ENCODE measurements at places on chromosomes 4 and X.

GRCh38 chrX:133897593-133898163 is 87.7 kb downstream of the GPC3 start:
- no peak for DNase-seq

DNA sequence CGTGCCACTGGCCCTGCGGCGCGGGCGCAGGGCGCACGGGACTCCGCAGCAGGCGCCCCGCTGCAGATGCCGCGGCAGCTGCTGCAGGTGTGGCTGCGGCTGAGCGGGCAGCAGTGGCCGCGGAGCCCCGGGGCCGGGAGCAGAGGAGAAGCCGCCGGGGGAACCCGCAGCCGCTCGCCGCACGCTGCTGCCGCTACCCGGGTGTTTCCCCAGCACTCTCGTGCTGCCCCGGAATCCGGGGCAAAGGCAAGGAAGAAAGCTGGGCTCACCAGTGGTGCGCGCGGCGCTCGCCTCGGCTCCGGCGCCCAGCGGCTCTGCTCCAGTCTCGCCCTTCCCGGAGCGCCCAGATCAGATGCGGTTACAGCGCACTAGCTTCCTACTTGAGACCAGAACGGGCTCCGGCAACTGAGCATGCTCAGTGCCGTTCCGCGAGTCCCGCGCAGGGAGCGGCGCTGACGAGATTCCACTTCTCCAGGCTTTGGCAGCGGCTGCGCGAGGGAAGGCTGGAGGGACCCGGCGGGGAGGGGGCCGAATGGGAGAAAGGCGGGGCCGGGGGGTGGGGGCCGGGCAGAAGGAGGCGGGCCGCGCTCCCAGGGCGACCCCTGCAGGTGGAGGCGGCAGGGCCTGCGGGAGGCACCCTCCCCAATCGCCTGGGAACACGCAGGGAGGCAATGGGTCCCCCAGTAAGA is at the start of gene APBB2:
TSS of gene APBB2 (minus strand) at position 407 of the 689 bp plus-strand sequence. CDS start 181,288 bp downstream, outside the sequence.
- DNase-seq, result peak; percentile 18

- no peak for DNase-seq
Measured at GRCh38 chrX:12789976-12790375, 1.2 kb upstream of the PRPS2 start.

GRCh38 chrX:111100191-111100590 is 4.2 kb downstream of the PAK3 start:
- DNase-seq, result peak; percentile 54

DNA sequence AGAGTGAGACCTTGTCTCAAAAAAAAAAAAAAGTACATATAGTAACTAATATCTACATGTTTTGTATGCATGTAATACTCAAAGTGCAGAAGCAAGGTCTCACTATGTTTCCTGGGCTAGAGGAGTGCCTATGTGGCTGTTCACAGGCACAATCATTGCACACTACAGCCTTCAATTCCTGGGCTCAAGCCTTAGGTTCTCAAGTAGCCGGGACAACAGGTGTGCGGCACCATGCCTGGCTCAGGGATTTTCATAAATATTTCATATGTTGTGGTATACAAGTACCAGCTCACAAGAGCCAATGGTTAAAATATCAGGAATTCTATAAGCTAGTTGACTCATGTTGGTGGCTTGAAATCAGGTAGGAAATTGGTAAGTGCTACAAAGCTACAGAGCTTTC is 94.8 kb downstream of the LARP7 start:
- no peak for DNase-seq

DNA sequence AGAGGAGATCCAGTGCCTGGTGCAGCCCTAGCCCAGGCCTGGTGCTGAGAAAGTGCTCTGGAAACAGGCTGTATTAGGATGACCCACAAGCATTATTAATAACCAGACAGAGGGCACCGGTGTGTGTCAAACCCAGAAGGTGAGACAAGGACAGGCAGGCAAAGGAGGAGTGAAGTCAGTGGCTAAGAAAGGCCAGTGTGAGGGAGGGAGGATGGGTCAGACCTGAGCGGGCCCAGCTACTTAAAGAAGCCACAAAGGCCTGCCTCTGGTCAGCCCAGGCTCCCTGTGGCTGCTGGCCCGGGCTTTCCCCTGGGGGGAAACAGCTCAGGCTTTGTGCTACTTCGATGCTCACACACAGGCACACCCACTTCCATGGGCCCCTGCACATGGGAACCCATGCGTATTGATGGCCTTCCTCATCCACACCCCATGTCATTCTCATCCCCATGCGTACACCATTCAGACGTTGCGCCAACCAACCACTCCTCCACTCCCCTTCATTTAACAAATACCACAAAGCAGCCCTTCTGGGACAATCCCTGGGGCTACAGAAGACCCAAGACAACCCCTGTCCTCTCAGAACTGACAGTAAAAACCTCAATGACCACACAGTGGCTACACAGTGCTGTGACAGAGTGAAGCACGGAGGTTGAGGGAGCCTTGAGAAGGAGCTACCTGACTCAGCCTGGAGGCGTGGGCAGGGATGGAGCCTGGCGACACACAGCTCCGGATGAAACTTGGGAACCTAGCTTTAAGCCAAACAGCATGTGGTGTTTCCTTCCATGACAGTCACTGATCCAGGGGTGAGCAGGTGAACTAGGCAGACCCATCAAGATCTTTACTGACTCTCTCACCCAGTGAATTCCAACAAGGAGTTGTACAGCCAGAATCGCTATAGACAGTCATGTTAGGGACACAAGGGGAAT is 24.9 kb upstream of the MTM1 start:
- no peak for DNase-seq

DNA sequence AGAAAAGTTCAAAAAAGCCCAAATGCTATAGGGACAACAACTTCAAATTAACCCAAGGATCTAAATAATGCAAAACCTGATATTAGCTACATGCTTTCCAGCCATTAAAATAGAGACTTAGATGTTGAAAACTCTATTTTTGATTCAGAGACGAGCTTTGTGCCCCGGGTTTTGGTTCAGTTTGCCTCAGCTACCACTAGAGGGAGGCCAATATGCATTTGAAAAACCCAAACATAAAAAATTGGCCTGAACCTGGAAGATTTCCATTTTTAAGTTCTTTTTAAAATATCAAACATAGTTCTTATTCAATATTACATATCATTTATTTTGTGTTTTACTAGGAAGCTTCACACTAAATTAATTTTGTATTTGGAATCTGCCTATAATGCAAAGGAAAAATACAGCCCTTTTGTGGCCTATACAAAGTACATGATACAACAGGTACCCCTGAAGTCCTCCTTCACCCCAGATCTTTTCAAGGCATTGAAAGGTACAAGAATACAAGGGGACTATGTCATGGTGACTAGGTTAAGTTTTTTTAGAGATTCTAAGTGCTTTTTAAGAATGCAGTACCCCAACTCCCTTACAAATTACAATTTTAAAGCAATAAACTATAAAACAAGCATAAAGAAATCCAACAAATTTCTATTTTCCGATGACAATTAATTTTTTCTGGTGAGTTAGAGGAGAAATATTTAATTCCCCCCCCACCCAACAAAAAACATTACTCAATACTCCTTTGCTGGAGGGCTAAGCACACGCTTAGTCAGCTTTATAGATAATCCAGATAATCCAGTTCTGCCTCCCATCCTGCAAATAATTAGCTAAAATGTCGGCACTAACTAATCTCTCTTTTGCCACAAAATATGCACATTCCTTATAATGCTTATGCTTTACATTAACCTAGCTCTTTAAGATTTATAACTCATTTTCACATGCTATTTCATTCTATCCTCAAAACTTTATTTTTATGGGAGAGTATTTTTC is 97.7 kb upstream of the PTPN13 start:
- DNase-seq, result peak; percentile 31

GRCh38 chrX:10450229-10450958 is 170.0 kb downstream of the MID1 start:
- DNase-seq, result no peak

GRCh38 chrX:130714135-130714534 is 188.9 kb downstream of the ENOX2 start:
- DNase-seq, result no peak

DNA sequence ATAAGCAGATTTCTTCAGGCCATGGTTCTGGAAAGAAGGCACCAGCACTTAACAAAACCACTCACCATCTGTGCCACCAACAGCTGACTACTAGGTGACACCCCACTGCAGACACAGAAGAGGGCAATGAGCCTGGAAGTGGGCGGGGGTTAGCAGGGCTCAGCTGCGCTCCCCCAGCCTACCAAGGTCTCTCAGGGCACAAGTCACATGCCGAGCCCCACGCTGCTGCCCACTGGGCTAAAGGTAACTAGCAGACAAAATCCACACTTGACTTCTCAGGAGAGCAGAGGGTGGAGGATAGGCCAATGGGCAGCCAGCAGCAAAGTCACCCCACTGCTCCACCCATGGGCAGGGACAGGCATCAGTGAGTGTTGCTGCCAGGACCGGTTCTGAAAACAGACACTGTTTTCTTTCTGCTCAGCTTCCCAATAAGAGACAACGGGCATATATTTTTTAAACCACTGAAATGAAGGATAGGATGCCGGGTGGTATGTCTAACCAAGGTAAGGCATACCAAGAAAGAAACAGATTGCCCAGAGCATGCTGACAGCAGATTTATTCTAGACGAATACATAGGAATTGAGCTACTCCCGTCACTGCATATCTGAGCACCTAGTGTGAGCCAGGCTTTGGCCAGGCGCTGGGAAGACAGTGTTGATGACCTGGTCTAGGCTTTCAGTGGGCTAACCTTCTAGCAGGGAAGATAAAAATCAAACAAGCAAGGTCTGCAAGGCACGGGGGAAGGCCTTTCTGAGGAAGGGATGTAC is 20.1 kb downstream of the ACSL1 start:
- no peak for DNase-seq

DNA sequence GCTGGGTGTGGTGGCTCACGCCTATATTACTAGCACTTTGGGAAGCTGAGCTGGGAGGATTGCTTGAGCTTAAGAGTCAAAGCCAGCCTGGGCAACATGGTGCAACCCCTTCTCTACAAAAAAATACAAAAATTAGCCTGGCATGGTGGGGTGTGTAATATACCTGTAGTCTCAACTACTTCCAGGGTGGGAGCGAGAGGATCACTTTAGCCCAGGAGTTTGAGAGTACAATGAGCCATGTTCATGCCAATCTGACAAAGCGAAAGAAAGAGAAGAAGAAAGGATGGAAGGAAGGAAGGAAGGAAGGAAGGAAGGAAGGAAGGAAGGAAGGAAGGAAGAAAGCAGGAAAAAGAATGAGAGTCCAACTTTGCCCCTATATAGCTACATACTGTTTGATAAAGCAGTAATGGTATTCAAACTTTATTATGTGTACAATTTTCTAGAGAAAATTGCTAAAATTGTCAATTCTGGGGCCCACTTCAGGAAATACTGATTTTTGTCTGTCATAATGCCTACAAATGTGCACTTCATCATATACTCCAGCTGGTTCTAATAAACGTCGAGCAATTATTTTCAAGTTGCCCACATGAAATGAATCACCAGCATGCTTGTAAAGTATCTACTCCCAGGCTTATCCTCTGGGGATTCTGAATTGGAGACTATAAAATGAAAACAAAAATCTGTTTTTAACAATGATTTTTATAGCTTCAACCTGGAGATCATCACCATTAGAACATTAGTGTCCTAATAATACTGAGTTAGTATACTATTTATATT is 132.3 kb downstream of the NDST4 start:
- no peak for DNase-seq

- peak; percentile 66 for DNase-seq
Measured at GRCh38 chr4:169619518-169619957, 840 bp upstream of the CLCN3 start.

- DNase-seq, result no peak
Measured at GRCh38 chr4:48205107-48205506, 64.5 kb downstream of the TEC start.

- no peak for DNase-seq
Measured at GRCh38 chr4:104728380-104729122, 233.9 kb upstream of the CXXC4 start.

- DNase-seq, result no peak
Measured at GRCh38 chr4:185933078-185933581, 121.1 kb upstream of the SORBS2 start.

DNA sequence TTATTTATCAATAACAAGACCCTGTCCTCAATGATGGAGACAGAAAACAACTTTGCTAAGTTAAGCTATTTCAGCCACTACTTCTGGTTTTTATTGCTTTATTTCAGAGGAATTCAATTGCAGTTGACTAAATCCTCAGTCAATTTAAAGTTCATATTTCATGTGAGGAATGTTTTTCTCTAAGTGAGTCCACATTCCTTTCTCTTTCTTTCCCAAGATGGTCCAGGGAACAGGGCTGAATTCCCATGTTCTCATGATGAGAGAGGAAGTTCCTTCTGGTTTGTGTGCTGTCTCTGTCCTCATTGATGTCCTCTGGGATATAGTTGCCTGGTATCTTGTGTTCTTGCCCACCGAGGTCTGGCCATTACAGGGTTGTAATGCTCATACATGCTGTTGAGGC is 117.2 kb downstream of the SLIT2 start:
- DNase-seq, result no peak

DNA sequence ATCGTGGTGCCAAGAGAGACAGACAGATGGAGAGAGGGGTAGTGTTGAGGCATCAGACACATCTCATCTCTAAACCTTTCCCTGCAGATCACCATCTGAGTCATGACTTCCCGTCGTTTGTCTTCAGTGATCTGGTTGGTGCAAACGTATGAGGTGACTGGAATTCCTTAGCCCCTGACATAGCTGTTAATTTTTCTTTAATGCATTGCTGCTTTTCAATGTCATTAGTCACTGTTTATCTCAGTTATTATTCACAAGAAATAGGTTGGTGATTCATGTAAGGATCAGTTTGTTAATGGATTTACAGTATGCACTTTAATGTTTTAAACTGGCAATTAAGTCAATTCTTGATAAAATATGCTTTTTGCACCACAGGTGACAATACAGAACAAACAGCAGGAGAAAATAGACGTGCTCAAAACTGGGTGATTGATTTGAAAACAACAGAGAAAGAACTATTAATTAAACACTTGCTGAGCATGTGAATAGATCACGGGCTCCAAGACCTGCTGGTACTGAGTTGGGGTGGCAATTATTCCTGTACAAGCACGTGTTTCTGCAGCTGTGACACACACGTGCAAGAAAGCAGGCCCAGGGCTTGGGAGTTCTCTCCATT is 1.3 kb upstream of the TMEM154 start:
- DNase-seq, result no peak

DNA sequence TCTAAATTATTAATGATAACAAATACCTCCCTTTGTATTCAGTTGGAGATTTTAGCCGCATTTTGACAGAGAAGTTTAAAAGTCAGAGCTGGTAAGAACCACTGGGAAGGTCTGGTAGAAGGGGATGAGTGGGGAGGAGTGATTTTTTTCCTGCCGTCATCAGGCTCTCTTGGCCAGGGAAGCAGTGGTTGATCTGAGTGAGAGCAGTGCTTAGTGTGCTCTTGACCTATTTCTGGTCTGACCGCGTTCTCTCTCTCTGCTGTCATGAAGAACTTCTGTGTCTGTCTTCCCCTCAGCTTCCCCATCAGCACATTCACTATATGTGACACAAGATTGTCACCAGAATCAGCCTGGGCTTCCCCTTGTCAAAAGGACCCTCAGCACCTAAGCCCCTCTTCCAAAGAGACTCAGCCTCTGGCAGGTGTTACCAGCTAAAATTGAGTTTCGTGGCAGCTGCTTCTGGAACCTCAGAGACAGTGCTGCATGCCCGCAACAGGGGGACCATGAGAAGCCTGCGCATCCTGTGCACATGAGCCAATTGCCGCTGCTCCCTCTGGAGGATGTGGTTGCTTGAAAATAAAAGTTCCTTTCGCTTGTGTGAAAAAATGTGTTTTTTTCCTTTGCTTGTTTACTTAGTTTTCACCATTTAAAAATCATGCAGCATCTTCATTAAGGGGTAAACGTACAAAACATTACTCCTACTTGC is 268.9 kb downstream of the C4orf33 start:
- no peak for DNase-seq

GRCh38 chr4:20044966-20045365 is 206.7 kb upstream of the SLIT2 start:
- no peak for DNase-seq

GRCh38 chr4:40369437-40370274 is 34.5 kb downstream of the CHRNA9 start:
- DNase-seq, result no peak

Data from CD4-positive, alpha-beta memory T cell (primary cell).